D341Med (cell line): ENCODE measurements at places on chromosomes 1 and 21.

- DNase-seq = no peak
These were observed 928 bp downstream of the SLC6A17 start for GRCh38 chr1:110151175-110151669.

GRCh38 chr1:57748719-57749118 is 324.9 kb upstream of the DAB1 start:
- DNase-seq = no peak

- peak; percentile 30 for DNase-seq
These were observed 3.0 kb downstream of the ATP2B4 start for GRCh38 chr1:203629507-203630082.

DNA sequence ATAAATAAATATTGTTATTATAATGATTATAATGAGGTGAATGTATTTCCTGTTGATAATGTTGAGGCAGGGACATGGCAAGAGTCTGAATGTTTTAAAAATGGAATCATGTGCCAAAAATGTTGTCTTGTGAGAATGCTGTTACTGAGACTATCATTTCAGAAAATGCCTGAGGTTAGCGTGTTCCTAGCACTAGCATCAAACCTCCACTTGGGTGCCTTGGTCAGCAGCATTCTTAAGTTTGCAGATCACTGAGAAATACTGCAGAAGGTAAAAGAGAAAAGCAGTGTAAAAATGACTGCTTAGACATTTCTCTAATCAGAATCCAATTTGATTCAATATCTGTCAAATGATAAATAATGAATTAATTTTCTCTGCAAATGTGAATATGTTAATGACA is 50.8 kb downstream of the OLFM3 start:
- DNase-seq = no peak

DNA sequence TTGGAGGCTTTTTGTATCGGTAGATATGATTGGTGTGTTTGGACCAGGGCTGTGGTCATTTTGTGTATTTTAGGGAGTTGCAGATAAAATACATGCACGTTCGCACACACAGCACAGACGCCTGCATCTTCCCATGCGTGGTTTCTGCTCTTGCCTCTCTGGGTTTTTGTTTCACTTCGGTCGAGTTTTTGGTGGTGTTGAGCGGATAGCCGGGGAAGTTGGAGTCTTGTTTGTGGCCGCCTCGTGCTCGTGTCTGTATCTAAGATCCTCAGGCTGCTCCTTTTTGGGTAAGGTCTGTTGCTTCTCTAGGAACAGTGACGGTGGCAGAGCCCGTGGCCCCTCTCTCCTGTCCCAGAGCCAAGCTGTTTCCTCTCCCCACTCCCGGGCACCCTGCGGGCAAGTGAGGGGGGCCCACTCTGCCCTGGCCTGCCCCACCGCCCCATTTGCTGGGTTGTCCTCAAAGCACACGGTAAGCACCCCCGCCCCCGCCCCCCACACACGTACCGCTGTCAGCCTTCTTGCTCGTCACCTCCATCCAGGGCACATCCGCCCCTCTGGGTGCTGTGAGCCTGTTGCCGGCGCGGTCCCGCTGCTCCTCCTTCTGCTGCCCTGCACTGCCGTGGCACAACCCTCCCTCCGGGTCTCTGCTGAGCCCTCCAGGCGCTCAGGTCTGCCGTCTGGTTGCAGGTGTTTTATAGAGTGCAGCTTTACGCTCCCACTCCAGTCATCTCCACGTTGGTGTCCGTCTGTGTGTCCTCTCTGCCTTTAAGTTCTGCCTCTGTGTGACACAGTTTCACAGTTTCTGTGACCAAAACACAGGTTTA is 51.9 kb downstream of the AGPAT3 start:
- DNase-seq = no peak
